Mesangial cell (primary cell): ENCODE measurements at places on chromosomes 3 and 15. TPM values are rescaled to one million over a fixed set of nuclear protein-coding genes. Genes with fewer than 3 reads are reported as not detected.

RGMA gene
- 0.98 and 2.5 TPM in 2 replicates for total RNA-seq

IL17RE gene
- 1.1 and 4.6 TPM in 2 replicates for total RNA-seq

SEMA6D gene
- total RNA-seq = 0.49 and 2.9 TPM in 2 replicates

LMAN1L gene
- not detected in 2 replicates for total RNA-seq

SNTN gene
- total RNA-seq = not detected in 2 replicates

DNAH12 gene
- under 0.01 TPM in 1 of 2 replicates, not detected in the other for total RNA-seq
